ENCODE measurements at places on chromosomes 2 and 18.
A peak's percentile ranks its signal among the peaks of the same experiment; 100 is the strongest.

DNA sequence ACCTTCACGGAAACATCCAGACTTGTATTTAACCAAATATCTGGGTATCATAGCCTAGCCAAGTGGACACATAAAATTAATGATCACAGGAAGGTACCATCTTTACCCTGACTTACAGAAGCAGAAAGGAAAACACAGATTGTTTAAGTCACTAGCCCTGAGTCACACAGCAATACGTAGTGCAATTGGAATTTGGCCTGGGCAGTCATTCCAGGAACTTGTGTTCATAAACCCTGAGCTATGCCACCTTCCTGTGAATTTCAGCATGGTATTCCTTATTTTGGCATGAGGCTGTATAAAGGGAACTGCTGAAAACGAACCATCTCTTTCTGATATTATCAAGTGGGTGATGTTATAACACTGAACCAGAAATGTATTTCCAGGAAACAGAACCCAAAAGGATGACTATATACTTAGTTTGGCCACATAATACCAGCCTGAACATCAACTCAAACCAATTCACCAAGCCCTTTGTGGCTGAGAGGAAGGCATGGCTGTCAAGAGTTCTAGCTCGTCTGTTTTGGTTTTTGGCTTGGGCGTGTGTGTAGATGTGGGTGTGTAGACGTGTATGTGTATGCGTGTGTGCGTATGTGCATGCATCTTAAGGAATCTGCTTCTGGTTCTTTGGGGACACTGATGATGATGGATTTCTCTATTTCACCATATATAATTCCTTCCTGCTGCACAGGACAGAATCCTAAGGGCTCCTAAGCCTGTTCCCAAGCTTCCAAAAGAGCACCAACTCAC lies 533.4 kb upstream of the ID2 start:
- DNase-seq, result no peak

DNA sequence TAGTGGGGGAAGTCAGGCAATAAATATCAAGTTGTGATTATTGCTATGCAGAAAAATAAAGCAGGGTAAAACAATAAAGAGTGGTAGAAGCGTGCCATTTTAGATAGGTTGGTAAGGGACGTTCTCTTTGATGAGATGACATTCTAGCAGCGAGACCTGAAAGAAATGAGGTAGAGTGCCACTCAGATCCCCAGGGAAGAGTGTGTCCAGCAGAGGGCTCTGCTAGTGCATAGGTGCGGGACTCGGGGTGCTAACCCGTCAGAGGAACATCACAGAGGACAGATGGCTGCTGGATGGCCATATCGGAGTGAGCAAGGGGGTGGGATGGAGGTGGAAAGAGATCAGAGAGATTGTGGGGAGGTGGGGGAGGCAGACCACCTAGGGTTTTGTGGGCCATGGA lies 16.3 kb upstream of the GTF2A1L start:
- DNase-seq, result no peak

GRCh38 chr2:235218486-235218907 lies 266.7 kb downstream of the SH3BP4 start:
- DNase-seq, result no peak

DNA sequence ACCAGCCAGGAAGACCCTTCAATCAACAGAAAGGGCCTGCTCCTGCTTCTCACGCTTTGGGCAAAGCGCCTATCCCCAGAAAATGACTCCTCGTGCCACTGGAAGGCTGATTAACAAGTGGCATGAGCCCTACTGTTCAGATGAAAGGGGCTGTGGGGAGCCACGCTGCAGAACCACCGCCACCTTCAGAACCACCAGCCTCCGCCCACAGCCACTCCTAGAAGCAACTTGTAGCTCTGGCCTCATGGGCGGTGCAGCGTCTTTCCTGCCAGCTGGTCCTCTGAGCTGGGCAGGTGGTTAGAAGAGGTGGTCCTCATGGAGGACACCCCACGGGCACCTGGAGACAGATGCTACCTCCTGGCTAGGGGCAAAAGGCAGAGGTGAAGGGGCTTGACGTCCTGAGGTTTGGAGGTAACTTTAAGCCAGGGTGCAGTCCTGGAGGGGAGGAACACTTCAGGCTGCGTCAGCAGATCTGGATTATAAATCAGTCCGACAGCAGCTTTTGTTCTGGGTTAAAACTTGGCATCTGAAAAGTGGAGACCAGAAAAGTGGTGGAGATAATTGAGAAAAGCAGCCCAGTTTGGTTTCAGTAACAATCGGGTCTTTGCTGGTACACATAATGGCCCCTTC lies 861 bp upstream of the SEMA4C start:
- DNase-seq, result peak; percentile 43

GRCh38 chr2:69993048-69993565 lies 31.7 kb upstream of the ASPRV1 start:
- DNase-seq, result no peak

- DNase-seq, result no peak
These were observed 1.9 kb downstream of the NEMP2 start for GRCh38 chr2:190532581-190532980.

GRCh38 chr2:127117603-127118002 lies 10.6 kb upstream of the BIN1 start:
- DNase-seq, result no peak

GRCh38 chr2:105489168-105489878 lies 90.5 kb upstream of the FHL2 start:
- DNase-seq, result no peak

GRCh38 chr18:78776151-78776550 lies 203.5 kb upstream of the SALL3 start:
- no peak for DNase-seq

DNA sequence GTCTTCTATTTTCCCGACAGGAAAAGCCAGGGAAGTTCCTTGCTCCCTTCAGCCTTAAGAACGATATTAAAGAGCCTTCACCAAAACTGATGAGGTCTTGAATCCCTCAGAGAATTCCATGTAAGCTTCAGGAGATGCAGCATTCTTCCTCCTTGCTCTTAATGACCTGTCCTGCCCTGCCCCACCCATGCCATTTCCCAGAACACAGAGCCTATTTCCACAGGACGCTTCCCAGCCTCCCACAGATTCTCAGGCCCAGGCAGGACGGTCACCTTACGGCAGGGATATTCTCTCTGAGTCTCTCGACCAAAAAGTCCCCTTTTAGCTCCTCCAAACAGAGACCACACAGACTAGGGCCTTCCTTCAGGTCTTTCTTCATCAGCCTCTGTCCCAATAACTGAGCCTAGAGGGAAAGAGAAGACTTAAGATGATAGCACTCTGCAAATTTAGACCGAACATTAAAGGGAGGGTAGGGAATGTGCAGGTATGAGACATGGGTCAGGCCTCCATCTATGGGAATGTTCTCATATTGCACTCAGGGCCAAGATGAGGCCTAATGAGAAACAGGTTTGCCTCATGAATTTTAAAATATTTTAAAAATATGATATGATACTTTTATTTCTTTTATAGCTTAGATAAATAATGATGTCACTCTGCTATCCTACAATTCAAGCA lies 62.1 kb downstream of the COBLL1 start:
- no peak for DNase-seq
